ENCODE measurements at places on chromosomes 1 and 21.

- DNase-seq = no peak
Observed at GRCh38 chr1:1777950-1778662, at the start of gene NADK. TSS of gene NADK (minus strand) at chr1:1778470. CDS start at chr1:1765406, 13,064 bp downstream.

DNA sequence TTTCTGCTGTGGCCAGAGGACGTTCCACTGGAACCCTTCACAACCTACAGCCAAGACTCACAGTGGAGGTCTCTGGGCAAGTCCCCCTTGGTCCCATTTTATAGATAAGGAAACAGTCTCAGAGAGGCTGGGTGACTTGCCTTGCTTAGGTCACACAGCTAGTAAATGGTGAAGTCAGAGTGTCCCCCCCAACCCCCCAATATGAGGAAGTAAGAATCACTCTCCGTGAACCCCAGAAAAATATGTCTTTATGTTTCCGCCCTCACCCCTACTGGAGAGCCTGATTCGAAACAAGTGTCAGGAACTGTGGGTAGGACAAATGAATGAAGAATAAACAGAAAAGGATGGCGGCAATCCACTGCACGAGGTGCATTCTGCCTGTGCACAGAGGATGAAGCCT is 56.7 kb downstream of the H3-3A start:
- no peak for DNase-seq

DNA sequence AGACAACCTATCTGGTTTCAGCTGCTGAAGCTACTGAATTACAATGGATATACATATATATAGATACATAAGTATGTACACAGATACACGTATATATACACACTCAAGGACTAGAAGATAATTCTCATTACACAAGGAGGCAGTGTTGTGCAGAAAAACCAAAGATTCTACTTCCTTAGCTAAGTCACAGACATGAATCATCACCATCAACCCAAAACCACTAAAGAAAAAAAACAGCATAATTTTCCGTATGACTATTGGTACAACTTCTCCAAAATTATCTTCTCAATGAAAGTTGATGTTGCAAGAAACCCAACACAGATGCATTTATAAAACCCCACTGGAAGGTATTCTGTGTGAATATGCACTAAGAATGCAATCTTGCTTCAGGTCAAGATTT is 36.8 kb upstream of the RPF1 start:
- DNase-seq = peak; percentile 85

DNA sequence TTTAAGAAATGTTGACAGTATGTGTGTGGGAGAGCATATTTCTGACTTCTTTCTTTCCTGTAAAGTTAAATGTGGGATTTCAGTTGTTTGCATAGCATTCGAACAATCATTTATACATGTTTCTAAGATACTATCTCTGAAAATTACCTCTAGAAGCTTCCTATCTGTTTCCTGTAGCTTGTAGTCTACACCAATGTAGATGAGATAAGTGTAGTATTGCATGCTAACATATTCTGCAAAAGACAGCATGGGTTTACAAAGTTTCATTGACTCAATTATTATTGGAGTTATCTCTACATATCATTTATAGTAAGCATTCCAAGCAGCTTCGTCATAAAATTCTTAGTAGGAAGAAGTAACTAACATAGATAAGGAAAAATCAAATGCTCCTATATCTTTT is 98.9 kb upstream of the DPYD start:
- DNase-seq = no peak

DNA sequence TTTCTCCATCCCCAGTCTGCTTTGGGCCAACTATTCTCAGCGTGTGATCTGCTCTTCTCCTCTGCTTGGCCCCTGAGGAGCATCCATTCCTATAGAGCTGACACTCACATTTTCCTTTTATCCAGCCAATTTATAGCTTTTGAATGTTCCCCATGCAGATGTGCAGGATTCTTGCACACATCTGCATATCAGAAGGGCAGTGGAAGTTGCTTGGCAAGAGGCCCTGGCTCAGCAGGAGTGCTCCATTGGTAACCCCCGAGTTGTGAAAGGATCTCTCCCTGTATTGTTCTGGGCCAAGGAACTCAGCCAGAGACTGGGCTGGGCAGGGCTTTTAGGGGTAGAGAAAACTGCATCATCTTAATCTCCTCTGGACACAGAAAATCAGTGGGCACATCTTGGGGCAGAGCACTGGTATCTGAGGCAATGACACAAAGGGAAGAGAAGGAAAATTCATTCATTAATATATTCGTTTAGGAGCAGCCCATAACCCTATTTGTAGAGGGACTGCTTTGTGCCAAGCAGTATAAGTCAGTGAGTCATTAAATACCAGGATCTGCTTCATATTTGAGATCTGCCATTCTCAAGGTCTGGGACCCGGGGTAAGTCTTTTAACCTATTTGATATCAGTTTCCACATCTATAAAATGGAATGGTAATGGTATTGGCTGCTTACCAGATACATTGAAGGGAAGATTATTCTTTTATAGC is 31.0 kb upstream of the BEND5 start:
- DNase-seq = no peak

DNA sequence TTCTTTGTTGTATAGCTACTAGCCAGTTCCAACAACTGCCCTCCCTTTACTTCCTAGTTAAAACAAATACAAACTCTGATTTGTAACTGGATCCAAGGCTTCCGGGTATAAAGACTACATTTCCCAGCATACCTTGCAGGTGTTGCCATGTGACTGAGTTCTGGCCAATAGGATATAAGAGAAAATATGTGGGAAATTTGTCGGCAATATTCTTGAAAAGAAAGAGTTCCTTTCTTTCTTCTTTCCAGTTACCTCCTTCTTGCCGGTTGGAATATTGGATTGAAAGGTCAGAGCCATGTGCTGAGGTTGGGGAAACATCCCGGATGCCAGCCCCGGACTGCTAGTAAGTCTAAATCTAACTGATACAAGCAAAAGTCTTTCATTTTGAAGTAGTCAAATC is 23.0 kb upstream of the ZBTB40 start:
- DNase-seq = peak; percentile 63

GRCh38 chr1:242454262-242455051 is 70.0 kb downstream of the PLD5 start:
- peak; percentile 35 for DNase-seq

GRCh38 chr1:204758601-204759000 is 73.1 kb upstream of the LRRN2 start:
- no peak for DNase-seq

- DNase-seq = peak; percentile 88
Observed at GRCh38 chr1:70043804-70044203, 161.6 kb downstream of the LRRC40 start.

DNA sequence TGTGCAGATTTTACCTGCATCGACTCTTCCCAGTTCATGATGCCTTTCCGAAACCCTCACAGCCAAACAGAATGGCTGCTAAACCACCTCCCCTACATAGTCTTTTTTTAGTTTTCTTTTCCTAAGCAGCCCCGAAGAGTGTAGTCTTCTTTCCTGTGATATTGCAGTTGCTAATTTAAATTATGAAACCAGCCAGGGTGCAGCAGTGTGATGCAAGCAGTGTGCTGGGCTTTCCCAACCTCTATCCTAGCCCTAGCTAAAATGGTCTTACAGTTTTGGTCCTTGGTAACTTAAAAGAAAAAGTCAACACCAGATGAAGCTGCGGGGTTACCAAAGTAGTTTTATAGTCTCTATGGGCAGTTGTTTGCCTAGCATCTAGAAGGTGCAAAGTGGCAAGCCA is 82.0 kb upstream of the GCLM start:
- DNase-seq = no peak

- DNase-seq = no peak
Observed at GRCh38 chr1:43912607-43913006, 21.0 kb upstream of the ARTN start.

DNA sequence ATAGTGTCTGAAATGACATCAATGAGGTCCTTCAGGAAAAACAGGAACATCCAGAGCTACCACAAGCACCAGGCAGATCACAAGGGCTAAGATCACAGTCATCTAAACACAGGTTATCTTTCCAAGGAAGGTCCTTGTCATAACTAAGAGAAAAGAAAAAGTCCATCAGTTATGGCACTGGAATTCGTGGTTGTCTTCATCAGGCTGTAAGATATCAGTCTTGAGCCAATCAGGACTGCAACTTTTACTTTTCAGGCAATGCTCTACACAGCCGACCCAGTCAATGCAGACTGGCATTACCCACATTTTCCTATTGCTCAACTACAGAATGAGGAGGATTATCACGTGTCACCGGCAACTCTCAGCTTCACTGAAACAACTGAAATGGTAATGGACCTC is 26.4 kb downstream of the SORT1 start:
- DNase-seq = no peak

DNA sequence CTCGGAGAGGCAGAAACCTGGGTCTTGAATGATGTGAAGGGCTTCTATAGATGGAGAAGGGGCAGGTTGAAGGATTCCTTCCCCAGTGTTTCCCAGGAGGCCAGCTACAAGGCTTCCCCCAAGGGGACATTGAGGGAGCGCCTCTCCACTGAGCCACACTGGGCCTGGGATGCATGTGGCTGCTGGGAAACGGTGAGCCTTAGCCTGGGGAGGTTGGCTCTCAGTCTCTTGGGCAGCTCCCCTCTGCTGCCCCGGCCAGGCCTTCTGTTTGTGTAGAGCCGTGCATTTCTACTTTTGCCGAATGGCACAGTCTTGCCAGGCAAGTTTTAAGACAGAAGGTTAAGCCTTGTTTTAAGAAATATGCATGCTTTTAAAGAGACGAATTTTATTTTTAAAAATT is 254.4 kb upstream of the POU3F1 start:
- DNase-seq = no peak

DNA sequence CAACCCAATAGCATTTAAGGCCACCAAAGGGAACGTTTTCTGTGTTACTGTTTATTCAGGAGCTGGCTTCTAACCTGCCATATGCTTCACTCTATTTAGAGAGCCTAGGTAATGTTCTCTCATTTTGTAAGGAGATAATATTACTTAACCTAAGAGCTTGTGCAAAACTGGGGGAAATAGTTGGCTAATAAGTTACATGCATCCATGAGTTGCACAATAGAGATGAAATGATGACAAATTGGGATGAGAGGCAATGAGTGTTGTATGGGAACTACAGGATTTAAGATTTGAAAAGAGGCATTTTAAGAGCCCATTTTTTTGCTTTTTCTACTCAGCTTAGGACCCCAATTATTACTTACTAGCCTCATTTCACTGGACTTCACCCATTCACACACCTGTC is 151.0 kb downstream of the ST6GALNAC3 start:
- DNase-seq = no peak

- no peak for DNase-seq
Observed at GRCh38 chr1:27007909-27008582, 4.6 kb downstream of the TENT5B start.

GRCh38 chr1:219629296-219629880 is 16.5 kb upstream of the ZC3H11B start:
- DNase-seq = no peak

DNA sequence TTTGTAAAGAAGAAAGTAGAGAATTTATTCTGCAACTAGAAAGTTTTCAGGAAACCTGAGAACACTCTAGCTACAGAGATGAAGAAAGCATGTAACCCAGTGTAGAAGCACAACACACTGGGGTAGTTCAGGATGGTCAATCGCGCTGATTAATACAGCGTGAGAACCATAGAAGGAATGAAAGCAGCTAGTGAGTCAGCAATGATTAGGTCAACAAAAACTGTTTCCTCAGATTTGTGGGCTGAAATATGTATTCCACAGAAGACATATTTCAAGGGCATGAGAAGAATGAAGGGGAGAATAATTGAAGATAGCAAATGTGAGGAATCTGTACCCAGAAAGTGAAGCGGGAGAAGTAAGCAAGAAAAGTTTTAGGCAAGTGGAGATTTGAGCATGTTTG is 97.8 kb upstream of the ADGRL2 start:
- peak; percentile 95 for DNase-seq

GRCh38 chr21:45080639-45081414 is 6.4 kb downstream of the ADARB1 start:
- no peak for DNase-seq

DNA sequence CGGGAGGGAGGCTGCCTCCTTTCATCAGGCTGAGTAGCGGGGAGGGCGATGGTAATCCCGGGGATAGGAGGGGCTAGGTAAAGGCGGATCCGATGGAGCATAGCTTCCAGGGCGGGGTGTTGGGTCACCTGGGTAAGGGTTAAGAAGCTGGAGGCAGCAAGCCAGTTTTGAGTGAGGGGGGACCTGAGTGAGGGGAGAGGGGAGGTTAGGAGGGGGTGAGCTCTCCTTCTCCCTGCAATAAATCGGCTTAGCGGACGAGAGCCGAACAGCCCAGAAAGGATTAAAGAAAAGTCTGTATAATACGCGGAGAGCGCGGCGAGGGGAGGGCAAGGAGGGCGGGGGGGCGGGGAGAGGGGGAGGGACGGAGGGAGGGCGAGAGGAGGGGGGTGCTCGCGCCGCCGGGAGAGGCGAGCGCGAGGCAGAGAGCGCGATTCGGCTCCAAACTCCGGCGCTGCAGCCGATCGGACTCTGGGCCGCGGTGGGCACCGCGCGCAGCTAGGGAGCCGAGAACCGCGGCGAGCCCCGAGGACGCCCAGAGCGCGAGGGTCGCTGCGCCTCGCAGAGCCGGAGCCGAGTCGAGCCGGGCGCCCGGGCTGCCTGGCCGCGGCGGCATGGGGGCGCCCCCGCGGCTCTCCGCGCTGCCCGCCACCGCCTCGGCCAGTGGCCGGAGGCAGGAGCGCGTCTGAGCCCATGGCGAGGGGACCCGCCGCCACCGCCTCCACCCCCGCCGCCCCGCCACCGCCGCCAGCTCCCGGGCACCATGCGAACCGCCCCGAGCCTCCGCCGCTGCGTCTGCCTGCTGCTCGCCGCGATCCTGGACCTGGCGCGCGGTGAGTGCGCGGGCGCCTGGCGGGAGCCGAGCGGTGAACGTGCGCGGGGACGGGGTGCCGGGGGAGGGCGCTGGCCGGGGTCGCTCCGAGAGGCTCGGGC is at the start of gene IGSF21:
IGSF21 (plus strand) TSS at position 430 of the 930 bp plus-strand sequence; CDS start at position 761, 331 bp downstream.
- DNase-seq = no peak

DNA sequence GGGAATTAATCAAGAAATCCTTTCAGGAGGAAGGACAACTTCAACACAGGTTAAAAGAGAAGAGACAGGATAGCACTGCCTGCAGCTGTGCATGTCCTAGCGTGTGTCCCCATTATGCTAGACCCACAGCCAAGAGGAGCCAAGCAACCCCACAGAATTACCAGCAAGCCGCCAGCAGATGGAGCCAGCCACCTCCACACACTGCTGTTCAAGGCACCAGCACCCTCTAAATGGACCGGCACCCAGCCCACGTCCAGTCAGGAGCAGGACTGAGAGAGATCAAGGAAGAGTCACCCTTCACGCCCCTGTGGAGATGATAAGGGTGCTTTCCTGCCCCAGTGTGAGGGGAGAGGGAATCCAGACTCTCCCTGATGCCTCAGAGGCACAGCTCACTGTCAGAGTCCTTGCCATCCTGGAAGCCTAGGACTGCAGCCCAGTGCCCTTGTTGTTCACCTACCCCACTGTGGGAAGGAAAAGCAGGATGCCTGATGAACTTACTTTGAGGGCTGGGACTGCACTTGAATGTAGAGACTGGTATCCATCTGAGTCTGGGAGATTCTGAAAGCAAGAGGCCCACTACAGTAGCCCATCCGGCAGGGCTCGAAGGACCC is 37.1 kb upstream of the CTTNBP2NL start:
- DNase-seq = peak; percentile 60
